ENCODE measurements at places on chromosomes 2 and 18.

DNA sequence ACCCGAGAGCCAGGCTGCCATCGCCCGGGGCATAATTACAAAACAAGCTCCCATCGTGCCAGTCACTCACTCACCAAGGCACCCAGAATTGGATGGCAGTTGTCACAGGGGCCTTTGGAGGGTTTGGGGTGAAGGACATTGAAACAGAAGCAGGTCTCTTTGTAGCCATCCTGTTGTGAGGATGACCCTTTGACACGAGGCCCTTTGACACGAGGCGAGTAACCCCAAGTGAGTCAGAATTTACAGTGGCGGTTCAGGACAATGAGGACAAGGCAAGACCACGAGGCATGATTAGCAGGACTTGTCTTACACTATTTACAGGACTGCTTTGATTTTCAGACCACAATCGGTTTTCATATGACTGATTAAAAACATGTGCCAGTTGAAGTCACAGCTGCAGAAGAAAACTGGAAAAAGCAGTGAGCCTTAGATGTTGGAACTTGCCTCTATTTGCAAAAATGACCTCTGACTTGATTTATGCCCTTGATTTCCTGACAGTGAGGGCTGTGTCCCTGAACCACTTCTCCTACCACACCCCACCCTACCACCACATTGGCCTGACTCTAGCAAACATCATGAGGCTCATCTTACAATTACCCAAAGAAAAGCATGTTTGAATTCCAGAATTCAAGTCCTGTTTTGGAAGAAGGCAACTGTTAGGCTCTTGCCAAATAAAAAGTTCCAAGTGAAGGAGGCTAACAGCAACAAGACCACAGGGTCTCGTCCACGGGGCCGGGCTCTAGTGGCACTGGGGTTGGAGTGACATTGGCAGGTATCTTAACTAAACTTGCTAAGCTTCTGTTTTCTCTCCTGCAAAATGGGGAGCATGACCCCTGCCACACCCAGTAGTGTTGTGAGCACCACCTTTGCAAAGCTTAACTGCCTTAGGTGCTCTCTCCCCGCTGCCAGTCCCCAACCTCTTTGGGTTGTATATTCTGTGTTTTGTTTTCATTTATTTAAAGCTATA is 64.4 kb upstream of the FOSL2 start:
- DNase-seq: no peak

GRCh38 chr18:26926066-26926675 is 60.7 kb upstream of the AQP4 start:
- DNase-seq: no peak

DNA sequence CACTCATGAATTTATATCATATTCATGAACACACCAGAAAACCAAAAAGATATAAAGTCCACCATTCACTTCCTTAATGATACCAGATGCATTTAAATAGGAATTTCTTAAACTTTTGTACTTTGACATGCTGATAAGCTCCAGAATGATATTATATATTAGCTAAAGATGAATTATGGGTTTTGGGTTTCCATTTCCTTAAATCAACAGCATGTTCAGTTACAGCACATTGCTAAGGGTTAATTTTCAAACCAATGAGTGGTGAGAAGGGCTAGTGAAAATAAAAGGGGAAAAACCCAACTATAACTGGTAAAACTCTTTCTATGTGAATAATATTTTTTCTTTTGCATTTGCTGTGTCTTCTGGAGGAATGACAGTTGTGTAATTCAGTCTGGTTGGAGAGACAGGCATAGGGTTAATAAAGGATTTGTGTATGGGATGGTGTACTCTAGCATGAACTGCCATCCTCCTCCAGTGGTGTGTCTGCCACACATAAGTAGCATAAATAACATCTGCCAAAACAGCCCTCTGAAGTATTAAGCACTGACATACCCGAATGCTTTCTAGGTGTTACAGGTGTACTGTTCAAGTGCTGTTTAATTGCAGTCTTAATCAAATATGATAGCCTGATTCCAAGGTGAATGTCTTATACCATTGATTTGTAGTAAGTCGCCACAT is 19.3 kb upstream of the CPS1 start:
- DNase-seq: no peak

GRCh38 chr18:58768293-58768974 is 96.2 kb upstream of the ZNF532 start:
- DNase-seq: peak; percentile 38

DNA sequence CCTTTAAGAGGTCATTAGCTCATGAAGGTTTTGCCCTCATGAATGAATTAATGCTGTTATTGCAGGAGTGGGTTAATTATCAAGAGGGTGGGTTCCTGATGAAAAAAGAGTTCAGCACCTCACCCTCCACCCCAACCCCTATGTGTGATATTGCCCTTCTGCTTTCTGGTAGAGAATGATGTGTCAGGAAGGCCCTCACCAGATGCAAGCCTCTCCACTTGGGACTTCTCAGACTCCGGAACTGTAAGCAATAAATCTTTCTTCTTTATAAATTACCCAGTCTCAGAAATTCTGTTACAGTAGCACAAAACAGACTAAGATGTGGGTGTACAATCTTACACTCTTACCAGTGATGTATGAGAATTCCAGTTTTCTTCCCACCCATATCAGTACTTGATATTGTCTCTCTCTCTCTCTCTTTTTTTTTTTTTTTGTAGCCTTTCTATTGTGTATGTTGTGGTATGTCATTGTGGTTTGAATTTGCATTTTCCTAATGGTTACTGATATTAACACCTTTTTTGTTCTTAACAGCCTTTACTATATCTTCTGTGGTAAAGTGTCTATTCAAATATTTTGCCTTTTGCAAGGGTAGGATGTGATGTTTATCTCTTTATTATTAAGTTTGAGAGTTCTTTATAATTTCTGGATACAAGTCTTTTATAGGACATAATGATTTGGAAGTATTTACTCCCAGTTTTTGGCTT is 10.4 kb upstream of the MAP2 start:
- DNase-seq: no peak

- no peak for DNase-seq
Observed at GRCh38 chr2:156242874-156243273, 89.6 kb downstream of the NR4A2 start.

- DNase-seq: no peak
Observed at GRCh38 chr2:18932853-18933252, 343.5 kb upstream of the NT5C1B start.

GRCh38 chr2:164952057-164952702 is 3.1 kb downstream of the SLC38A11 start:
- DNase-seq: no peak

GRCh38 chr2:237627441-237628246 is at the start of gene LRRFIP1:
TSS of gene LRRFIP1 (plus strand) at chr2:237627587. CDS start at chr2:237627645, 58 bp downstream.
- peak; percentile 10 for DNase-seq

- no peak for DNase-seq
Observed at GRCh38 chr18:58324824-58325480, 280.9 kb downstream of the NEDD4L start.

- DNase-seq: no peak
Observed at GRCh38 chr2:136510244-136510643, 255.1 kb upstream of the THSD7B start.

- no peak for DNase-seq
Observed at GRCh38 chr2:216306868-216307267, 65.4 kb downstream of the MARCHF4 start.

- DNase-seq: no peak
Observed at GRCh38 chr18:13390711-13391110, 172.2 kb downstream of the LDLRAD4 start.

- DNase-seq: no peak
Observed at GRCh38 chr2:168208652-168209051, 38.7 kb downstream of the STK39 start.

DNA sequence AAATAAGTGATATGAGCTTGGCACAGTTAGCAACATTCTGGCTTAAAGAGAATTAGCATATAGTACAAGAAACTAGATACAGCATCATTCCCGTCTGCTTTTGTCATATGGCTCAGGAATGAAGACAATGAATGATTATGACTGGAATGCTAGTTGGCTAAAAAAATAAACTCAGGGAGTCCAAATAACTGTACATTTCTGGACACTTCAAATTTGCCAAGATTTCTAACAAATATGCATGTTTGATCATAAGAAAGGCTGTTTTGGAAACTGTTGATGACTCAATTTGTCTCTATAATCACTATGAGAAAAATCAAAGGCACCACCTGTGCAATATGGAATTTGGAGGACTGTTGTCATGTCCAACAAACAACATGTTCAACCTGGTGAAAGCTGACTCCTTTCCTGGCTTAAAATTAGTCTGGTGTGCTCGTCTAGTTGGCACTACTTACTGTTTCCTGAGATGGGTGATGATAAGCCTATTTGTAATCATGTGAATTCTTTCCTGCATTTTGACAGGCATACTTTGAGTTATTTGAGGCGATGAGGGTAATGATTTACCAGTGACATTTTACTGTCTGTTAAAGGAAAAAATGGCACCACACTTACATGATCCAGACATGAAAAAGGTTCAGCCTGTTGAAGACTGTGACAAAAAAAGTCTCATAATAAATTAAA is 133.9 kb upstream of the CDH20 start:
- no peak for DNase-seq

DNA sequence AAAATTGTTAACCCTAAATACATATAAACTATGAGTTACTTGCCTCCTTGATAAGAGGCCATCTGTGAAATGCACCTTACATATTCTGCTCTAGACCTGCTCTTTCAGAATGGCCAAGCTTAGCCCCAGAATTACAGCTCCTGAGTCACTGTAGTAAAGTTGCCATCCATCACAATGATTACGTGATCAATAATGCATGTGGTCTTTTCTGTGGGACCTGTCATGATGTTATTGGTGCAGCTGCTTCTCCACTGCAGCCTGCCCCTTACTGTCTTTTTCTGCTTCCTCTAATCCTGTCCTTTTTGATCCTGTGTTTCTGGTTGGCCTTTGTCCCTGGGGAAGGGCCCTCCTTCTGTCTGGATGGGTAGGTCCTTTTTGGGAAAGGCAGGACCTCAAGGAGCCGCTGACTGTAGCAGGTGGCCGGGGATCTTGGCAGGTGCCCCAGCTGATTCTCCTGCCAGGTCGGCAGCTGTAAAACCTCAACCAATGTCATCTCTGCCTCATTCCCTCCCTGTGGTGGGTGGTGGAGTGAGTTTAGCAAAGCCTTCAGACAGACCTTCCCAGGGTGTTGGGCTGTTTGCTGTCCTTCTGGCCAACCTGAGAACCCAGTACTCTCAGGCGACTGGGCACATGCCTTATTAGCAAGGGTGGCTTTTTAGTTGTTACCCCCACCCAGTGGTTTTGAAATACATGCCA is 126.2 kb upstream of the EML6 start:
- DNase-seq: no peak

DNA sequence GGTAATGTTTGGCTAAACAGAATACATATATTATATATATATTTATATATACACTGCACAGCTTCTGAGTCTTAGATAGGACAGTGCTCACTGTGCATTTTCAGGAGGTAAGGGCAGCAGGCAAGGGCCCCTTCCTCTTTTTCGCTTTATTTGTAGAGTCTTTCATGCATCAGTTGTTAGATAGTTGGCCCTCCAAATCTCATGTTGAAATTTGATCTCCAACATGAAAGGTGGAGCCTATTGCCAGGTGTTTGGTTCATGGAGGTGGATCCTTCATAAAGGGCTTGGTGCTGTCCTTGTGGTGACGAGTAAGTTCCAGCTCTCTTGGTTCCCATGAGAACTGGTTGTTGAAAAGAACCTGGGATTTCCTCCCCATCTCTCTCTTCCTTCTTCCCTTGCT is 48.1 kb downstream of the TSN start:
- DNase-seq: no peak

DNA sequence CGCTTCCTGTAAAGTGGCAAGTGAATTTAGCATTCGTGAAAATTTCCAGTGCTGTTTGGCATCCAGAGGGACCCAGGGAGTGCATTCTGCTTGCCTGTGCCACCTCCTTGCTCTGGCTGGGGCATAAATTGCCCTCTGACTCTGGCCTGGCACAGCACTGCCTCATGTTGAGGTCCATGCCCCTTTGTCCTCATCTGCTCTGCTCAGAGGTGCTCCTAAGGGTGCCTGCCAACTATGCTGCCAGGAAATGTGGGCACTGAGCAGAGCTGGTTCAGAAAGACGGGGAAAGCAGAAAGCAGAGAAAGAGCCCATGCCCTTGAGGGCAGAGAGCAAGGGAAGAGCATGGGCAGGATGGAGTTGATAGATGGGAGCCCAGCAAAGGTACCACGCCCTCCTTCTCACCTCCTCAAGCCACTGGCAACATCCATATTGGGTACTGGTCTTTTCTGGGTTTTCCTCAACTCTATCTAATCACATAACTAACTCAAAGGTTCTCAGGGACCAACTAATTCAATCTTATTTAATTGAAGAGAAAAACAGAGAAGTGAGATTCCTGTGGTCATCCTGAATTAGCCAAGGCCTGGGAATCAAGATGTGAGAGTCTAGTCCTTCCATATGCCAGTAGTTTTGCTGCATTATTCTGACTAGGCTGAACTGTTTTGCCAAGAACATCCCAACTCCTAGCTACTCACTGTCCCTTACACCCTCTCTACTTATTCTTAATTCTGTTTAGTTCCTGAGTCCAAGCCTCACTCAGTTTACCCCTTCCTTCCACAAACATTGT is 441.5 kb upstream of the TNP1 start:
- DNase-seq: no peak

- DNase-seq: no peak
Observed at GRCh38 chr2:64352292-64352691, 101.7 kb upstream of the LGALSL start.

DNA sequence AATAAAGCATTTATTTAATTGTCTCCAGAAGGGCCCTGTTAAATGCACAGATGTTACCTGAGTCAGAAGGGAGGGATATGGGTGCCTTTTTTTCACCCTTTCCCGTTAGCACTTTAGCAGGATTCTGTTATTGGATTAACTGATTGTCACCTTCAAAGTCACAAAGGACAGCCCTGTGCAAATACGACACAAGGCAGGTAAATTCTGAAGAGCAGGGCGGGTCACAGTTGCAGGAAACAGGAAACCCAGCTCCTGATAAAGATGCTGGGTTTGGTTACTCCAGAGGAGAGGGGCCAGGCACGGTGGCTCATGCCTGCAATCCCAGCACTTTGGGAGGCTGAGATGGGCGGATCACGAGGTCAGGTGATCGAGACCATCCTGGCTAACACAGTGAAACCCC is 11.4 kb upstream of the PKDCC start:
- no peak for DNase-seq

GRCh38 chr2:100437751-100438150 is 20.3 kb upstream of the CHST10 start:
- no peak for DNase-seq

DNA sequence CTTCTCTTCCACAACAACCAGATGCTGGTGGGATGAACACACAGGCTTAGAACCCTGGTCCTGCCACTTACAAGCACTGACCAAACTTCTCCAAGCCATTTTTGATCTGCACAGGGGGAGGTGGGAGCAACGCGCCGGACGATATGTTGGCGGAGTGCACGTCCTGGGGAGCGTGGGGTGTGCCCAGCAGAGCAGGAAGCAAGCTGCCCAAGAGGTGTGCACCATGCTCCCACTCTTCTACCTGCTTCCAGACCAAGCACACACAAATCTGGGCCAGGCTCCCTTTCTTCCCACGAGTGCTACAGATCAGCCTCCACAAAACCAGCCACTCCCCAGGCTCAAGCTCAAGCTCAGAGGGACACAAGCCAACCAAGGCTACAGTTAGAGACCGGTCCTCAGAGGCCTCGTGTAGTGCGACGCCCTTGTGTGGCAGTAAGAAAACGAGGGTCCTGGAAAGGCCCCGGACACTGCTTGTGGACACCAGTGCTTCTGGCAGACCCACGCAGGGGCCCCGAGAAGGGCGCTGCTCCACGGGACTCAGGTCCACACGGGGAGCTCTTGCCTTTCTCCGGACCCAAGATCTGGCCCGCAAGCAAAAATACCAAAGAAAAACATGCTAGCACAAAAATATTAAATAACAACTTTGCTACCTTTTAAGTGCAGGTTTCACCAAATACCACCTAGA is 52.0 kb downstream of the ANO7 start:
- DNase-seq: no peak

- DNase-seq: no peak
Observed at GRCh38 chr2:103986001-103986400, 867.9 kb upstream of the POU3F3 start.
